ENCODE measurements at places on chromosomes 12 and 14. TPM values are rescaled to one million over a fixed set of nuclear protein-coding genes. Genes with fewer than 3 reads are reported as not detected.
A peak's percentile ranks its signal among the peaks of the same experiment; 100 is the strongest.

DNA sequence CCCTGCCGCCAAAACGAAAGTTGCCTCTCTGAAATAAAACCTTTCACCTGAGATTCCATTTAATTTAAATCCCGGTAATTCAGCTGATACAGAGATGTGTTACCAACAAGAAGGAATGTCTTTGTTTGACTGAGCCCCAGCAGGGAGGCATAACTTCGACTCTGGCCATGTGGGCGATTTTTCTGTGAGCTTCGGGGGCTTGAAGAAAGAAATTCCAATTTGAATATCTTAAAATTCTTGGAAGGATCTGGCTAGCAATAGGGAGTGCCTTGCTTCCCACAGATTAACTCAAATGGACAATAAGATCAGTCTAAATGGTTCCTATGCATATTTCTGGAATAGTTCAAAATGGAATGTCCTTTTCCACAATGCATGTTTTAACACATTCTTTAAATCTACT lies 252.5 kb upstream of the TMPO start:
- H3K27me3 ChIP-seq: peaks cover 18% of the 10 kb centered on the region
- H3K4me1 ChIP-seq: no peaks in the 10 kb centered on the region
- H3K36me3 ChIP-seq: peaks cover under 1% of the 10 kb centered on the region
- no peak overlapping the region for H3K27ac ChIP-seq

DNA sequence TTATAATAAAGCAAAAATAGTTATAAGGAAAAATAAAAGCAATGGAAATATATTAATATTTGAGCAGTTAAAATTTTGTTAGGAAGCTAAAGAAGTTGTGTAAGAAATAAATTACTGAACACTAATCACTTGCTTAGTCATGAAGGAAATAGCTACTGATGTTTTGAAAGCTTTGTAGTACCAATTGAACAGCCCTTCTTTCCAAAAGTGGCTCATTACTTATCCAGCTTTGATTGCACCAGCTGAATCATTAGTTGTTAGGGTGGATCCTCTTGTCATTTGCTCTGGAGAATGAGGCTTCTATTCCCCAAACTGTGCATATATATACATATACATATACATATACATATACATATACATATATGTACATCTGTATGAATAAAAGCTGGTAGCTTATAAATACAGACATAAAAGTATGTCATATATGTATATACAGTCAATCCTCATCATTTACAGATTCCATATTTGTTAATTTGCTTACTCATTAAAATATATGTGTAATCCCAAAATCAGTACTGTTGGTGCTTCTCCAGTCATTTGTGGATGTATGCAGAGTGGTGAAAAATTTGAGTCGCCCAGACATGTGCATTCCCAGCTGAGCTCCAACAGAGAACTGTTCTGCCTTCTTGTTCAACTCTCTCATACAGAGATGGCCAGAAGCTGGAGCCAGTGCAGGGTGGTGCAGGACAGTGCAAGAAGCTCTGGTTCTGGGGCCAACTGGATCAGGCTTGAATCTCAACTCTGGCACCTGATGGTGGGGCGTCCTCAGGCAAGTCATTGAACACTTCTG lies 214.1 kb downstream of the RPAP3 start:
- H3K27ac ChIP-seq: no peak overlapping the region
- no peak for DNase-seq
- H3K4me3 ChIP-seq: no peak overlapping the region
- no peaks in the 10 kb centered on the region for H3K36me3 ChIP-seq
- peaks cover 48% of the 10 kb centered on the region for H3K27me3 ChIP-seq

GRCh38 chr12:127677537-127678131 lies 589.3 kb upstream of the TMEM132C start:
- DNase-seq: no peak
- H3K36me3 ChIP-seq: no peaks in the 10 kb centered on the region
- H3K27me3 ChIP-seq: no peaks in the 10 kb centered on the region
- H3K4me1 ChIP-seq: peaks cover 16% of the 10 kb centered on the region
- no peak overlapping the region for H3K4me3 ChIP-seq
- no peak overlapping the region for H3K27ac ChIP-seq

GRCh38 chr12:71237128-71237527 lies 79.3 kb upstream of the TSPAN8 start:
- H3K27me3 ChIP-seq: no peaks in the 10 kb centered on the region
- H3K4me3 ChIP-seq: no peak overlapping the region
- H3K4me1 ChIP-seq: peaks cover 24% of the 10 kb centered on the region
- DNase-seq: no peak

GRCh38 chr12:98439981-98440581 lies 75.3 kb upstream of the TMPO start:
- H3K27me3 ChIP-seq: no peaks in the 10 kb centered on the region
- peak overlapping the region; percentile 80 for H3K27ac ChIP-seq
- DNase-seq: no peak
- peak overlapping the region; percentile 15 for H3K4me3 ChIP-seq
- peaks cover 16% of the 10 kb centered on the region for H3K4me1 ChIP-seq
- peaks cover 2% of the 10 kb centered on the region for H3K36me3 ChIP-seq

GRCh38 chr12:75452675-75453330 lies 27.8 kb upstream of the GLIPR1 start:
- H3K4me1 ChIP-seq: peaks cover 5% of the 10 kb centered on the region
- no peaks in the 10 kb centered on the region for H3K36me3 ChIP-seq
- DNase-seq: no peak
- no peak overlapping the region for H3K27ac ChIP-seq

GRCh38 chr14:101509730-101510371 lies 51.4 kb upstream of the DIO3 start:
- H3K4me1 ChIP-seq: no peaks in the 10 kb centered on the region
- peaks cover 9% of the 10 kb centered on the region for H3K27me3 ChIP-seq
- peak; percentile 58 for DNase-seq
- no peak overlapping the region for H3K4me3 ChIP-seq
- H3K36me3 ChIP-seq: no peaks in the 10 kb centered on the region

- no peaks in the 10 kb centered on the region for H3K27me3 ChIP-seq
- H3K4me1 ChIP-seq: peaks cover 12% of the 10 kb centered on the region
- peaks cover 10% of the 10 kb centered on the region for H3K36me3 ChIP-seq
- no peak for DNase-seq
Observed at GRCh38 chr14:92651106-92651757, 97.2 kb downstream of the LGMN start.

DNA sequence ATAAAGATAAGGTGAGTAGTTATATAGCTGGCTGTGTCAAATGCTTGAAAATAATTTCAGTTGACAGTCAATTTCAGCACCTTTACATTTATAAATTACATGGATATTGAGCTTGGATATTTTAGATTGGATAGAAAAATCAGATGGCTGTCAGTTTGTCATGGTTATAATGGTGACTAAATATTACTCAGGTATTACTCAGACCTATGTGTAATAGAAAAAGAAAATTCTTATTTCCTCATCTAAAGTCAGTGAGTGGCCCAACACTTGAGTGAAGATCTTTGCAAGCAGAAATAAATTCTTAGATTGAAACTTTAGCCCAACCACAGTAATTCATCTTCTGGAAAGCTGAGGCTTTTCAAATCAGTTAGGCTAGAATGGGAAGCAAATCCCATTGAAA lies 354.4 kb downstream of the NAV3 start:
- no peak for DNase-seq
- H3K27me3 ChIP-seq: no peaks in the 10 kb centered on the region
- H3K4me3 ChIP-seq: no peak overlapping the region
- no peak overlapping the region for H3K27ac ChIP-seq

DNA sequence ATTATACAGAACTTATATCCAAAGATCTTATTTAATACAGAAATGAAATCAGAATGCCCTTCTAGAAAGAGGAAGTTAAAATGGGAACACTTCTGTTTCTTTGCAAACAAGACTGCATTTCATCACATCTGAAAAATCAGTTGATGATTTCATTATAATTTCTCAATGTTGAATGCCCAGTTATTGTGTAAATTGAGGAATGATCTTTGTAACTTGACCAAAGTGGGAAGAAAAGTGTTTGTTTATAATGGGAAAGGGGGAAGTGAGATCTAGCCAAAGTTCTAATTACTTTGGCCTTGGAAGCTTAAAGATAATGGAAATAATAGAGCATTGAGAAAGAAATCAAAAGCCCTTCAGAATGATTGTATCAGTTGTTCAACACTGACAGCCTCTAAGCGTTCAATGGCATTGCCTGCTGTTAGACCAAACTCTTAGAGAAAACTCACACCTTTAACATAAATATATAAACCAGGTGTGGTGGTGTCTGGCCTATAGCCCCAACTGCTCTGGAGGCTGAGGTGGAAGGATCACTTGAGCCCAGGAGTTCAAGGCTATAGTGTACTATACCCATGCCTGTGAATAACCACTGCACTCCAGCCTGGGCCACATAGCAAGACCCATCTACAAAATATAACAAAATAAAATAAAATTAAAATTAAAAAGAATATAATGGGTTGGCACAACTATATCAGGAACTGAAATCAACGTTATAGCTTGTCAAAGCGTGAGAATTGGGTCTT lies 9.9 kb upstream of the LYZ start:
- DNase-seq: no peak
- H3K4me1 ChIP-seq: no peaks in the 10 kb centered on the region
- H3K36me3 ChIP-seq: peaks cover 1% of the 10 kb centered on the region

- H3K27ac ChIP-seq: no peak overlapping the region
- no peak for DNase-seq
- H3K36me3 ChIP-seq: no peaks in the 10 kb centered on the region
- H3K4me1 ChIP-seq: peaks cover 4% of the 10 kb centered on the region
- H3K27me3 ChIP-seq: peaks cover 8% of the 10 kb centered on the region
- H3K4me3 ChIP-seq: peak overlapping the region; percentile 55
Observed at GRCh38 chr12:66189486-66189843, 451 bp downstream of the IRAK3 start.

DNA sequence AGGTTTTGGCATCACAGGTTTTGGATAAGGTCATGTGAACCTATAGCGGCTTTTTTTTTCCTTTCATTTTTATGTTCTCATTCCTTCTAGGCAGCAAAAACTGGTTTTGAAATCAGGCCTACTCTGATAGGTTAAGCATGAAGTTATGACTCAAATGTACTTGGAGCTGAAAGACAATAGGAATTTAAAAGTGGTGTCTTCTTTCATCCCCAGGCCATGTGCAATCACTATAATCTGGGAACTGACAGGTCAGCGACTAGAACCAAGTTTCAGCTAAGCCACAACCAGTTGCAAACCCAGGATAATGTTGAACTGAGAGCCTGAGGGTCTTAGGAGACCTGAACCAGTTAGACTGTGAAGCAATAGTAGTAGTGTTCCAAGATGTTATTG lies 74.3 kb downstream of the ANO6 start:
- peaks cover 2% of the 10 kb centered on the region for H3K36me3 ChIP-seq
- DNase-seq: no peak
- H3K4me1 ChIP-seq: peaks cover 32% of the 10 kb centered on the region
- no peak overlapping the region for H3K27ac ChIP-seq
- no peak overlapping the region for H3K4me3 ChIP-seq

DNA sequence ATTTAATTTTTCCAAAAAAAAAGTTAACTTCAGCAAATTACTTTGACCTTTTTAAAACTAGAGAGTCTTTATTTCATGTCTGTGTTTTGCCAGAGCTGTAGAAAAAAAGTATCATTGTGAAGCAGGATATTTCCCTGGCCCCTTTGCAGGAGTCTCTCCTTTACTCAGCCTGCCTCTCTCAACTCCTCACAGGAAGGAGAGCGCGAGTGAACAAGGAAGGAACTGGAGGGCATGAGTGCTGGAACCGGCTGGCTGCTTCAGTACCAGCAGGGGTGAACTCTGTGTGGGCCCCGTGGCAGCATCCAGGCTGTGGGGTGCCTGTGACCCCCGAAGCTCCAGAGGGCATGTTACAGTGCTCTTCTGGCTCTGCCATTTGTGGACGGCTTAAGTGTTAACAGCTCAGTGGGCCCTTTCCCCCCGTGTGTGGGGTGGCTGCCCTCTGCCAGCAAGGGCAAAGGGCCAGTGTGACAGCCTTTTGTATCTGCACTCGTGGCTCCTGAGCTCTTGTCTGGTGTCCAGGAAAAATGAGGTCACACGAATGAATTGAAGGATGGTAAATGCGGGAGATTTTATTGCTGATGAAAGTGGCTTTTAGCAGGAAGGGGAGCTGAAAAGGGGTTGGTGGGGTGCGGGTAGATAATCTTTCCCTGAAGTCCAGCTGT lies 76.6 kb upstream of the KCNH3 start:
- H3K36me3 ChIP-seq: peaks cover 5% of the 10 kb centered on the region
- no peak overlapping the region for H3K4me3 ChIP-seq
- H3K27me3 ChIP-seq: no peaks in the 10 kb centered on the region
- H3K27ac ChIP-seq: no peak overlapping the region
- DNase-seq: no peak

DNA sequence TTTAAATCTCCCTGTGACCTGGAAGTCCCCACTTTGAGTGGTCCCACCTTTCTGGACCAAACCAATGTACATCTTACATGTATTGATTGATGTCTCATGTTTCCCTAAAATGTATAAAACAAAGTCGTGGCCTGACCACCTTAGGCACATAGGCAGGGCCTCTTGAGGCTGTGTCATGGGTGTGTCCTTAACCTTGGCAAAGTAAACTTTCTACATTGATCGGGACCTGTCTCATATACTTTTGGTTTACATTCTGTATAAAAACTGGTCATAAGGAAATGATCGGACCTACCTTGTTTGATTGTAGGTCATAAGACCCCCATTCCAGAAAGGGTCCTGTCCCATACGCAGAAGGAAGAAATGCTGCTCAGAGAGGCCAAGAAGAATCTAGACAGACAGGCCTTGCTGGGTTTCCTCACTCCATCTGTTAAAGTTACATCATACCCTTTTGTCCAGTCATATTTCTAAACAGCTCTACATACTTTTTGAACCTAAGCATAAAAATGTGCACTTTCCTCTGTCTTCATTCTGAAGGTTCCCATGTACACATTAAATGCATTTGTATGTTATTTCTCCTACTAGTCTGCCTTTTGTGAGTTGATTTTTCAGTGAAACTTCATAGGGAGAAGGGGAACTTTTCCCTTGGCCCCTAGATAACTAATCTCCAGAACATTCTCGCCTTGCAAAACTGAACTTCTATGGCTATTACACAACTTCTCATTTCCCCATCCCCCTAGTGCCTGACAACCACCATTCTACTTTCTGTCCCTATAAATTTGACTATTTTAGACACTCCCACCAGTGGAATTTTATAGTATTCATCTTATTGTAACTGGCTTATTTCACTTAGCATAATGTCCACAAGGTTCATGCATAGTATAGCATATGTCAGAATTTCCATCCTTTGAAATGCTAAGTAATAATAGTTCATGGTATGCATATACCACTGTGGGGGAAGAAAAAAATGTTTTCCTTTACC lies 30.2 kb upstream of the CPM start:
- DNase-seq: no peak
- peaks cover 2% of the 10 kb centered on the region for H3K36me3 ChIP-seq
- peaks cover 4% of the 10 kb centered on the region for H3K27me3 ChIP-seq
- H3K4me1 ChIP-seq: peaks cover 8% of the 10 kb centered on the region
- H3K27ac ChIP-seq: no peak overlapping the region
- H3K4me3 ChIP-seq: no peak overlapping the region

GRCh38 chr12:109293106-109293505 lies 16.0 kb downstream of the FOXN4 start:
- H3K4me3 ChIP-seq: no peak overlapping the region
- peaks cover 29% of the 10 kb centered on the region for H3K27me3 ChIP-seq
- H3K36me3 ChIP-seq: no peaks in the 10 kb centered on the region
- no peak overlapping the region for H3K27ac ChIP-seq
- peaks cover 5% of the 10 kb centered on the region for H3K4me1 ChIP-seq
- DNase-seq: no peak

- peaks cover 4% of the 10 kb centered on the region for H3K36me3 ChIP-seq
- H3K4me1 ChIP-seq: peaks cover 36% of the 10 kb centered on the region
- no peak for DNase-seq
- H3K27ac ChIP-seq: no peak overlapping the region
Observed at GRCh38 chr12:2359725-2360629, 307.2 kb downstream of the CACNA1C start.

Gene SCN8A
- 4.1 TPM for total RNA-seq

Gene TAPBPL
- 5.2 TPM for total RNA-seq

Gene SOS2
- total RNA-seq: 28.1 TPM

Gene FOXA1
- not detected for total RNA-seq

Gene CLEC1A
- total RNA-seq: not detected

Gene TMEM253
- 1.1 TPM for total RNA-seq

Gene ASIC1
- total RNA-seq: 3.9 TPM

Gene KRT75
- not detected for total RNA-seq

Measured in chondrocyte (in vitro differentiated cells).